ENCODE measurements at places on chromosomes 12 and 14.

DNA sequence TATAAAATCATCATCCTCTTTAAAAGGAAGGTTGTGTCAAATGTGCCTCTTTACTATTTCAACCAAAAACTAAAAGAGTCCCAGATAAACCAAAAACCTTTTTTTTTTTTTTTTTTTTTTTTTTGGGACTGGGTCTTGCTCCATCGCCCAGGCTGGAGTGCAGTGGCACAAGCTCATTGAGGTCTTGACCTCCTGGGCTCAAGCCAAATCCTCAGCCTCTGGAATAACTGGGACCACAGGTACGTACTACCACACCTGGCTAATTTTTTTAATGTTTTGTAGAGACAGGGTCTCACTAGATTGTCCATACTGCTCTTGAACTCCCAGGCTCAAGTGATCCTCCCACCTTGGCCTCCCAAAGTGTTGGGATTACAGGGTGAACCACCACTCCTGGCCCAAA, 16.4 kb upstream of the SELPLG start:
- DNase-seq, result no peak

- DNase-seq, result no peak
These were observed 133.6 kb downstream of the MED13L start for GRCh38 chr12:116143909-116144308.

- no peak for DNase-seq
These were observed 6.4 kb downstream of the FKBP4 start for GRCh38 chr12:2801044-2801783.

GRCh38 chr12:57897286-57897974, 43.9 kb upstream of the ATP23 start:
- no peak for DNase-seq

GRCh38 chr12:25592725-25593495, 39.8 kb upstream of the LMNTD1 start:
- no peak for DNase-seq

GRCh38 chr12:57718641-57719528, 19.7 kb downstream of the AGAP2 start:
- DNase-seq, result no peak

DNA sequence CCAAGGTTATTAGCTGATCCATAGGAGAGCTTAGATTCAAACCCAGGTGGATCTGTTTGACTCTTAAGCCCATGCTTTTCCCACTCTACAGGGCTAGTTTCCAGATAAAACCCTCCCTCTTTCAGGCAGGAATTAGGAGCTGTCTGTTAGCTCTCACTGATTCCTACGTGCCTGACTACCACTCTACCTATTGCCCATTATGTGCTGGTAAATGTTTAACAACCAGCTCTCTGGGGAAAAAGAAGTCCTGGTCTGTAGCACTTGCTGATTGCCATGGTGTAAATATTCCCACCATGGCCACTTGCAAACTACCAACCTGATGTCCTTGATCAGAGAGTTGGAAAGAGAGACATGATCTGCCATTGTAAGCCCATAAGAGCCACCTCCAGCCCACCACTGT, 65.5 kb upstream of the BDKRB2 start:
- no peak for DNase-seq

Measured in activated naive CD4-positive, alpha-beta T cell (primary cell).